Central memory CD4-positive, alpha-beta T cell (primary cell): ENCODE measurements at places on chromosomes 12 and 14.

DNA sequence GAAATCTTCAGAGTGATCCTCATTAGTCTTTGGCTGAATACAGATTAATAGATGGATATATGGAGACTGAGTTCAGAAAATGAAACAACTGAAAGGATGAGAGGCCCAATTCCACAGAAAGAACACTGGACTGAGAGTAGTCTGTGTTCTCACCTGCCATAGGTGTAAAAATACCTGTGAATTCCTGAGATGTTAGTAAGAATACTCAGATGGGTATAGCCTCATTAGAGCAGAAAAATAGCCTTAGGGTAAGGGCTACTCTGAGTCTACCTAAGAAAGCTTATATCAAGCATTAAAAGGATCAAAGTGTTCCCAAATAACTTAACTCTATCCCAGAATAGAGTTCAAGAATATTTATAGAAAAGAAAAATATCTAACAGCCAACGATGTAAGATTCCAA, 1510.3 kb upstream of the SEL1L start:
- DNase-seq, result no peak

GRCh38 chr12:124633365-124634362, 66.3 kb upstream of the NCOR2 start:
- no peak for DNase-seq

DNA sequence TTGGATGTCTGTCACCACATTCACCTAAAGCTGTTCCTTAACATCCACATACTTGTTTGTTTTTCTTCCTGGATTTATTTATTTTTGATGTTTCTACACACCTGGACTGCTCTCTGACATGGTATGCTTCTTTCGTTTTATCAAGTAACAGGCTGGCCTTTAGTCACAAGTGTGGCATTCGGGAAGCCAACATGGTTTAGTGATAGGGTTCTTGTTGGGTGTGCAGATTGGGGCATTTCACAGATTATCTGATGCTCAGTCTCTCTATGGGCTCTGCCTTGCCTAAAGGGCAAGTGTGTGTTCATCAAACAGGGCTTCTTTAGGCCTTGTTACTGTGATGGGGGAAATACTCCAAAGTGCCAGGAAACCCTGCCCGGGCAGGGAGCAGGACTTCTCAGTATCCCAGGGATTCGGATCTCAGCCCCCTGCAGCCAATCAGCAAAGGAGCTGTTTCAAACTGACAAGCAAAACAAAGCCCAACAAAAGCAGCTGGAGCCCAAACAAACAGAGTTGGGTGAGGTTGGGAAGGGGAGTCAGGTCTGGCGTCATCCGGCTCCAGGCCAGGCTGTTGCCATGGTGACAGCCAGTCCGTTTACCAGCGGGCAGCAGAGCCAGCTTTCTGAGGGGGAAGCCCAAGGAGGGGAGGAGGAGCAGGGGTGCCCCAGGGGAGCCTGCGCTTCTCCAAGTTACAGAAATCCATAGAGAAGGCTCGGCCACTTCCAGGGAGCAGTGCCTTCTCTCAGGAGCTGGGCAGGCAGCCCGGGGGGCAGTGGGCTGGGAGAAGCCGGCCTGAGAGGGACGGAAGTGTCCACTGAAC, 31.9 kb downstream of the FOS start:
- DNase-seq, result no peak

GRCh38 chr14:53001787-53002378, 51.0 kb upstream of the FERMT2 start:
- no peak for DNase-seq

GRCh38 chr12:66863276-66863675, 184.4 kb upstream of the GRIP1 start:
- no peak for DNase-seq

DNA sequence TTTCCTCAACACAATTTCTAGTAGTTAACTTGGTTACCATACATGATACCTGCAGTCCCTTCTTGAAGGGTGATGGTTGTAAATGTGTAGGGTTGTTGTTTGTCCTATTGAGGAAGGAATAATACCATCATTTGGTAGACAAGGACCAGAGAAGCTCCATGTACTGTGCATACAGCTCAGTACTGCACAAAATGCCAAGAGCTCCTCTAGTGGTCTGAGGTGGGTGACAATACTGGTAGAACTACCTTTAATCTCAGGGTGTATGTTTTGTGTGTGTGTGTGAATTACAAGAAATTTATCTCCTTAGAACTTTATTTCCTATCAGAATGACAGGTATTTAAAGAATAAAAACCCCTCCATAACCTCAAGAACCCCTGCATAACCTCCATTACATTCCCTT, 575.3 kb downstream of the TMTC2 start:
- DNase-seq, result no peak

DNA sequence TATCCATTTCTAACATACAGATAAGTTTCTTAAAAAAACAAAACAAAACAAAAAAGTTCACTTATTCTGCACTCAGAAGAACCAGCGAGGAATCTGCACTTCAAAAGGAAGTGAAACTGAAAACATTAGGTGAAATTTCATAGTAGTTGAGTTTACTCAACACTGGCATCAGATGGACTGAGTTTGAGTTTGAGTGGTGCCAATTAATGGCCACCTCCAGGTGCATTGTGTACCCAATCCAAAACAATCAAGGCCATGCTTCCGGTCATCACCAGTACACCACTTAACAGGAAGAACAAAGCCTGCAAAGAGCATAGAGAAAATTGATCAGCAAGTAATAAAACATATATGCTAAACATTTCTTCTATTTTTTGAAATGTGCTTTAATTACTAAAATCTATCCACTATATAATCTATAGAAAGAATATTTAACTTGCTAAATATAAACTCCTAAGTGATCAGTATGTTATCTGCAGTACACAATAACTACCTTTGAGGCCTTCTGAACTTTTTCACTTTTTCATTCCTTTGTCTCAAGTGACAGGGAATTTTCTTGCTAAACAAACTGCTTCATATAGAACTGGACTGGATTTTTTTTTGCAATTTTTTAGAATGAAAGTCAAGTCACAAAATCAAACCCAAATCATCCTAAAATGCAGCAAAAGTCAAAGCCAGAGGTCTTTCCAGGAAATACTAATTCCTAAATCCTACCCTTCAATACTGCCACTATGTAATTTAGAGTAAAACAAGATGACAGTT, 11.5 kb downstream of the SLC38A2 start:
- DNase-seq, result no peak

GRCh38 chr14:90518069-90518940, 121.5 kb downstream of the CALM1 start:
- no peak for DNase-seq
